ENCODE measurements at places on chromosomes 4 and X. TPM values are rescaled to one million over a fixed set of nuclear protein-coding genes. Genes with fewer than 3 reads are reported as not detected.

Gene TNMD
- not detected for polyA plus RNA-seq

Gene AMTN
- not detected for polyA plus RNA-seq

DNA sequence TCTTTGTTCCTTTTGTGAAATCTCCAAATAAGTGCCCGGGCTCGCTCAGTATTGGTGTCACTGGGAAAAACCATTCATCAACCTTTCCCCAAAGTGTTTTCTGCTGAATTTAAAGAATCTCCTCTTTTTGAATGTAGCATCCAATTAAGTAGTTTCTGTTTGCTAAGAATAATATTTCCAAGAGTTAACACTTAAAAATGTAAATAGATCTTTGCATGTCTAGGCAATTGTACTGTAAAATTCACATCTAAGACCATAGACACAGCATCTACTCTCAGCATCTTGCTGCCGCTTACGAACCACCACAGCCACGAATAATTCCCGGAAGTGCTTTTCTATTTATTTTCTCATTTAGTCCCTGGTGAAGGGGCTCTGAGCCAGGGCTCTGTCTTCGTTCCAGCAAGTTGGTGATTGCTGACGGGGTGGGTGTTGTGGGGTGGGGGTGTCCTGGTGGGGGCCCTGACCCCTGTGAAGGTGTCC is 1.4 kb downstream of the NSG1 start:
- peak; percentile 59 for DNase-seq

DNA sequence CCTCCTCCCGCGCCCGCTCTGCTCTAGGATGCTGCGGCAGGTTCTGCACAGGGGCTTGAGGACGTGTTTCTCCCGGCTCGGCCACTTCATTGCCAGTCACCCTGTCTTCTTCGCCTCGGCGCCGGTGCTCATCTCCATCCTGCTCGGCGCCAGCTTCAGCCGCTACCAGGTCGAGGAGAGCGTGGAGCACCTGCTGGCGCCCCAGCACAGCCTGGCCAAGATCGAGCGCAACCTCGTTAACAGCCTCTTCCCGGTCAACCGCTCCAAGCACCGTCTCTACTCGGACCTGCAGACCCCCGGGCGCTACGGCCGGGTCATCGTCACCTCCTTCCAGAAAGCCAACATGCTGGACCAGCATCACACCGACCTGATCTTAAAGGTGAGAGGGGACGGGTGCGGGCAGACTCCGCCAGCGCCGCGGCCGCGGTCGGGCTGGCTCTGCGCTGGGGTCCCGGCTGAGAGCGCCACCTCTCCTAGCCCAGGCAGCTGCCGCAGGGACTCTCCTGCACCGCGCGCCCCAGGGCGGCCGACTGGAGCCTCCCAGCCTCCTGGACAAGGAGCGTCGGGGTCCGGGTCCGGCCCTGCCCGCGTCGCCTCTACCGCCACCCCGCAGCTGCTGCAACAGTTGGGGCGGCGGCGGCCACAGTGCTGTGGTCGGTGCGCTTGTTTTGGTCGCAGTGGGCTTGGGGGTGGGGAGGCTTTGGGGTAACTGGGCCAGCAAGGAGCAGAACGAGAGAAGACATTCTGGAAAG is at the start of gene PTCHD1:
PTCHD1 (plus strand) TSS at position 2 of the 752 bp plus-strand sequence; CDS start at position 29, 27 bp downstream.
- DNase-seq: peak; percentile 19

Data from brain (organoid and tissue), 16 donors.